ENCODE measurements at places on chromosomes 4 and X.

DNA sequence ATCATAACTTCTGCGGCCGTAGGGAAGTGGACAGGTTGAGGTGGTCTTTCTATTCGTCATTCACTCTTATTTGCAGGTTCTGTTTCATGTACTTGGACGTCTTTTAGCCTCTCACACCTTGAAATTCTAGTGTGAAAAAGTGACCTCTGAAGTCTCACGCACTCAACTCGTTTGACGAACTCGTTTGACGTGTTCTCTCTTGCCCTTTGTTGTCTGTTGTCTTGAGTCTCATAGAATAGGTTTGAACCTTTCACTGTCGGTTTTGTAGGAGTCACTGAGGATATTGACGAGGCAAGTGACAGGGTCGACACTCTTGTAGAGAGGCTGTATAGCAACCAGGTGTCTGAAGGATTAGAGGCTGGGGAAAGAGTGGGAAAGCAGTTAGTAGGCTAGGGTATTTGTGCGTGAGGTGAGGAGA is 1.1 kb upstream of the PGRMC2 start:
- DNase-seq, result no peak

- DNase-seq, result no peak
Measured at GRCh38 chr4:123412091-123412505, 15.5 kb downstream of the SPRY1 start.

DNA sequence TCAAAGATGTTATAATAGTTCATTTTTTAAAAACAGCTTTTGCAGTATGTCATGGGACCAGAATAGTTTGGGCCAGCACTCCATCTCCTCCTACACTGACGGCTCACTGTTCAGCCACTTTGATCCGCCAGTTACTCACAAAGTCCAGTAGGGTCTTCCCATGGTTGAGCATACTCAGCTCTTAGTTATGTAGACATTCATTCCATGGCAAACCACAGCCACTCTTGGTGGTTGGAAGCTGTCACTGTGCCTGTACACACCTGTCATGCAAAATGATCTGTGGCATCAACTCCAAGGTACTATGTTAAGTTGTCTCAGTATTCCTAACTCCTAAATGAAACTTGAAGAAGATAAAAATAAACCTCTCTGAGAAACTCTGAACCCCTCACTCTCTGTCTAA is 127.2 kb downstream of the NR3C2 start:
- no peak for DNase-seq

DNA sequence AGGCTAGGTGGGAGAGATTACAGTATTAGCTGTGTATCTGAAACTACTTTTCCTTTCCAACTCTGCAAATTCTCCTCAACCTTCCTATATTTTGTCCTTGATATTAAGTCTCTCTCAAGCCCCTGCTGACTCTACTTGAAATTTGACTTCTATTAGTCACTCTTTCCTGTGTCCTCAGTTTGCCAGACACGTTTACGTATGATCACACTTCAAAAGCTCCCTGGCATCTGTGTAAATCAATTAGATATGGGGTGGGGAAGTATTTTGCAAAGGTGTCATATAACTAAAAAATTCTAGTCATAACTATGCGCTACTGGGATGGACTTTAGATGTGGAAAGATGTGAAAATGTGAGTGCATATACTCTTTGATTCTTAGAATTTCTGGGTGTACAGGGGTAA is 67.4 kb upstream of the ARHGAP24 start:
- no peak for DNase-seq

DNA sequence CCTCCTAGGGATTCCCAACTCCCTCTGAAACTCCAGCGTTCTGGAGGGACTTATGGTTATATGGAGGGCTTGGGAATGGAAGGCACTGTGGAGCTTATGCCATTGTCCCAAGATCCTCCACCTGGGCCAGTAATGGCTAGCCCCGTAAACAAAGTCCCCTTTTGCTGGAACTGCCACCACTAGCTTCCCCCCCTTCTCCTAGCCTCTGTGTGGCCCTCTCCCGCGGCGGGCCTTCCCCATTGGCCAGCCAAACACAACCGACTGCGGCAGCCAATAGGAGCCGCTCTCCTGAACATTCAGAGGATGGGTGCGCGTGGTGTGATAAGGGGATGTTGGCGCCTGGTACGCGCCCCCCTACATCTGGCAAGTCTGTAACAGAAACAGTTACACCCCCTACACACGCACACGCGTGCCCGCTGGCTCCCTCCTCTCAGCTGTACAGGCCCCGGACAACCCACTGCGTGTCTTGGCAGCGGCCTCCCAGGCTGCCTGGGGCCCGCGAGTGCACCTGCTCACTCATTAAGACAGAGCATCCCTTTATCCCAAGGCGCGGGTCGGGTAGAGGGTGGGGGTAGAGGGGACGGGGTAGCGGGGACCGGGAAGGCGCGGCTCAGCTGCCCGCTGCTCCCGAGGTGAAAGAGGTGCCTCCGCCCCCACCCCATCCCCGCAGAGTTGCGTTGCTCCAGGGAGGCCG is 863 bp upstream of the RAB33A start:
- peak; percentile 80 for DNase-seq

DNA sequence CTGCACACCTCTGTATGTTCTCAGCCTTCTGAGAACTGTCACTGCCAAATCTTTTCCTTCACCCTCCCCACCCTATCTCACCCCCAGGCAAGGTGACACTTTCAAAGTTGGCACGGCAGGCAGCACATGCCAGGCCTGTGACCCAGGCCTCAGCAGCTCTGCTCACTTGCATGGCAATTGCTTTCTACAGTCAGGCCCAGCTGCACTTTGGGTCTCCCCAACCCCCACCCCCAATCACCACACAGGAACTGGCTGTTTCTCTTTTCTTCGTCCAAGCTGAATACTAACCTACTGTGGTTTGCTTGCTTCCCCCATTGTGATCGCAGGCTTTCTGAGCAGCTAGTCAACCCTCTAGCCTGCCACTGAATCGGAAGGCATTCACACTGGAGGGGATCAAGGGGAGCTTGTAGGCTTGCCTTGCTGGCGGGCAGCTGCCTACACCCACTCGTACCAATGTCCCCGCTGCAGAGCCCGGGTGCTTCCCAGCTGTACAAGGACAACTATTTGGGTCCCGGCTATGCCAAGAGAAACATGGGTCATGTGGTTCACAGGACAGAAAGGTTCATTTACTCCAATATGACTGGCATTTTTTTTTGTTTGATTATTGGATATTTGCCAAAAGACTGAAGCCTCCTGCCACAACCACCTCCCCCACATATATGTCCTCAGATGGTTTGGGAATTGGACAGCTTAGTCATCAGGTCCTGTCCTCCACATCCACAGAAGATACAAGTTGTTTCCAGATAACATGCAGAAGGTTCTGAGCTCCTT is 28.1 kb downstream of the SLC25A43 start:
- DNase-seq, result no peak

DNA sequence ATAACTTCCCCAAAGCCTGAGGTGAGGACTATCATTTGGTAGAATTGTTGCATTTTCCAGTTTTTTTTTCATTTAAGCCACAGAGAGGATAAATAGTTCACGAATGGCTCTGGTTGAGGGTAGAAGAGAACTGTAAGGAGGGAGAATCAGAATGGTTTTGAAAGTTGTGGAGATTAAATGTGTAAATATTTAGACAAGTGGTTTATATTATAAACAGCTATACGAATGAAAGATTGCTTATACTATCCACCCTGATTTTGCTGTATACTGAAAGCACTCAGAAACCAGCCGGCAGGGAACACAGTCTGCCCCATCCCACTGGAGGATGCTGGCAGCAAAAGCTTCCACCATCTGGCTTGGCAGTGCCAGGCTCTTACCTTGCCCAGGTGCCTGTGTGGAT is 341.1 kb downstream of the RAPGEF2 start:
- DNase-seq, result no peak

- no peak for DNase-seq
Measured at GRCh38 chr4:46016306-46016705, 107.5 kb downstream of the GABRG1 start.

- DNase-seq, result no peak
Measured at GRCh38 chr4:2075987-2076907, 17.1 kb downstream of the NAT8L start.

GRCh38 chrX:73215246-73215645 is 595 bp upstream of the NAP1L2 start:
- no peak for DNase-seq

- no peak for DNase-seq
Measured at GRCh38 chr4:1601852-1602654, 82.1 kb downstream of the FAM53A start.

DNA sequence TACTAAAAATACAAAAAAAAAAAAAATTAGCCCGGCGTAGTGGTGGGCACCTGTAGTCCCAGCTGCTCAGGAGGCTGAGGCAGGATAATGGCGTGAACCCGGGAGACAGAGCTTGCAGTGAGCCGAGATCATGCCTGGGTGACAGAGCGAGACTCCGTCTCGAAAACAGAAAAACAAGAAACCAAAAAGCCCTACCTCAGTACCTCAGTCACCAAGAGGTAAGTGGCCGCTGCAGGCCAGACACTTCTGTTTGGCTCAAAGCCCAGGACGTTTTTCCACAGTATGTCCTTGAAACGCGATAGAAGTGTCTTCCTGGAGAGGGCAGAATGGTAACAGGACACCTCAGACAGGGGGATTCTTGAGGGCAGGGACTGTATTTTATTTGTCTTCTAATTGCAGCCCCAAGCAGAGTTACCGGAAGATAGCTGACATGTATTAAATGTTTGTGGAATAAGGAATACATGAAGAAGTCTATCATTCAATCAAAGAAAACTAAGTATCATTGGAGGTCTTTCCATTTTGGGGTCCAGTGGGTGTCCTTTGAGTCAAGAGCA is 63.6 kb downstream of the CLNK start:
- peak; percentile 37 for DNase-seq

DNA sequence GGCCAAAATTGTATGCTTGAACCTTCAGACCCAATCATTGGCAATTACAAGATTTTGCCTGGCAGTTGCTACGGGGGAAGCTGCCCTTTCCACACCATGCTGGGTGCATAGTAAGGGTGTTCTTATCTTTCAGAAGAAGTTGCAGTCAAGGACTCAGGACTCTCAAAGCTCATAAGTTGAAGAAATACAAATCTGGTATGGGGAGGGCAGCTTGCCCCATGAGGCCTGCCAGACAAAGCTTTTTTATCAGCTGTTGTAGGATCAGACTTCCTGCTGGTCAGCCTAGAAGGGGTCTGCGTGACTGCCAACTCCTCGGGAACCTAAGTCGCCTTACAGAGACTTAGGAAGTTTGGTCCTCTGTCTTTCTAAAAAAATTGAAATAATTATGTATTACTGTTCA is 174.9 kb upstream of the TECRL start:
- DNase-seq, result no peak

- DNase-seq, result no peak
Measured at GRCh38 chr4:80006935-80007744, 65.9 kb downstream of the ANTXR2 start.

GRCh38 chrX:133215747-133216146 is 2.4 kb downstream of the TFDP3 start:
- DNase-seq, result peak; percentile 57

GRCh38 chr4:41256740-41257256 is at the start of gene UCHL1:
TSS of gene UCHL1 (plus strand) at chr4:41256928. CDS start at chr4:41256977, 49 bp downstream.
- DNase-seq, result peak; percentile 76

DNA sequence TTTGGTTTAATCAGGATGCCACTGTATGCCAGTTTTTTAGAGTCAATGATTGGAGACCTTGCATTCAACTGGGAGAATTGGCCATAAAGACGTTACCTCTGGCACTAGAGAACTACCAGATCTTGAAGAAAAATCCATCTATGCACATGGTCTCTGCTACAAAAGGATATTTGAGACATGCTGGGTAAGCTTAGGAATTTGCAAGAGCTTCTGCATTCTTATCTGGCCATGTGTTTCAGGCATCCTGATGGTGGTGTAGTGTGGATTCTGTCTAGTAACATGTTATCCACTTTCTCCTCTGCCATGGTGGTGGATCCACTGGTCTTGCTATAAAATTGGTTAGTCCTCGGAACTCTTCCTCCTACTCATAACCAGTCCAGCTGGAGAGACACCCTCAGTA is 185.3 kb upstream of the WDFY3 start:
- no peak for DNase-seq

- no peak for DNase-seq
Measured at GRCh38 chr4:6504900-6505496, 32.6 kb upstream of the PPP2R2C start.

All from NCI-H748 treated with DMSO at 0.1 percent for 48 hours (cell line).